B cell (primary cell): ENCODE measurements at places on chromosomes 2 and 18. TPM values are rescaled to one million over a fixed set of nuclear protein-coding genes. Genes with fewer than 3 reads are reported as not detected.

DNA sequence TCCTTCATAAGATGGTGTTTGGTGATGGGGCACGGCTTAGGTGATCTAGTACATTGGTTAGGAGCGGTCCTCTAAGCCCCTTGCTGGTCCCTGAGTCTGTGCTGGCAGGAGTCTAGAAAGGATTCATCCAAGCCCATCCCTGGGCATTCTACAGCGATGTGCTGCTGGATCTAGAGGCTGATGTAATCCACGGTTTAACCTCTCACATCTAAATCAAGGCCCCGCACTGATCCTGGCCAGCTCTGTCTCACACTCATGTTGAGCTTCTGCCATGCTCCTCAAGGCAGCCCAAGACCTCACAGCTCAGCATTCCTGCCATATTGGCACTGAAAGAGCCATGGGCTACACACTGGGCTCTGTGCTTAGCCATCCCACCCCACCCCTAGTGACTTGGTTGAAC is 664.8 kb downstream of the STK39 start:
- no peak for DNase-seq

DNA sequence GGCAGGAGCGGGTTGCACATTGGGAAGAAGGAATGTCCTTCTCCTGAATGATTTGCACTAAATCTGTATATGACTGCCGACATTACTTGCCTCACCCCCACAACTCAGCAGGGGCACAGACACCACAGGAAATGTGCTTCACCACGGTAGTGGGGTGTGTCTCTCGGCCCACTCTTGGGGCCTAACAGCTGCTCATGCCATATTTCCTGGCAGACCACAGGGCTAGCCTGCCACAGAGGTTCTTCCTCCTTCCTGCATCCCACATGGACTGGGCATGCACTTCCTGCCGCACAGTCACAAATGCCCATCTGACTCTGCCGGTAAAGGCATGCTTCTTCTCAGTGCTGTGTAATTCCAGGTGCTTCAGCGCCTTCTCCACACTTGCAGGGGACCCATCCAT is 10.3 kb upstream of the PAPOLG start:
- no peak for DNase-seq

GRCh38 chr2:172763079-172763478 is 27.4 kb downstream of the RAPGEF4 start:
- no peak for DNase-seq

- no peak for DNase-seq
These were observed 42.2 kb downstream of the THNSL2 start for GRCh38 chr2:88212251-88212790.

- no peak for DNase-seq
These were observed 80.6 kb downstream of the GFPT1 start for GRCh38 chr2:69306393-69306821.

DNA sequence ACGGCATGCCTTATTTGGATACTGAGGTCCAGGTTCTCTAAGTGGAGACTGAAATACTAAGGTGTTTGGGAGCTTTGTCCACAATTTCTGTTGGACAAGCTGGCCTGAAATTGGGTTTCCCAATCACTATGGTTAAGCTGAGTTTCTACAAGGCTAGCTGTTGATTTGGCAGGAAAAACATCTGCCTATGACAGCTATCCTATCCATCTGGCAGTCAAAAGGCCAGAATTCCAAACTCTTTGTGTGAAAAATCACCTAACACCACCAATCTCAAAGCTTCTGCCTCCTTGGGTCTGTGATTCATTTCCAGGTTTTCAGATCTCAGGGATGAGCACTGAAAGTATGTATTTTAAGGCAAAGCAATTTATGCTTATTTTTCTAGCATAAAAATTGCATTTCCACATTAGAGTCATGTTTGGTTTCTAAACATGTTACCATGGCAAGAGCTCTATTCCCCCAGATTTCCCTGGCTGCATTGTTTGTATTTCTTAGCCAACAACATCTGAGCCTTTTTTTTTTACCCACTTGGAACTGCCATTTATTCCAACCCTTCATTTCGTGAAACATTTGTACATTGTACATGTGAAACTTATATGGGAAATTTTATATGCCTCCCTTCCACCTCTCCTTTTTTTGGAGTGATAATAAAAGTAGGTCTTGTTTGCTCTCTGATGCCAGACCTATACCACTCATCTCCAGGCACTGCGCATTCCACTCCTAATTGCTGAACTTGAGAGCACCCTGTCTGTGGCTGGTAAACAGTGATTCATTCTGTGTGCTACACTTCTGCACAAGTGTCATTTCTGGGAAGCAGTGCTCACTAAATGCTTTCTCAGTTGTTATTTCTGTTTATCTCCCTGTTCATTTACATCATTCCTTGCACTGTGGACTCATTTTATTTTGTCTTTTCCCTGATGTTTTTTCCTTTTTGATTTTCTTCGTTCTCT is 15.9 kb upstream of the CCDC85A start:
- DNase-seq, result no peak

GRCh38 chr18:63322908-63323634 is 3.5 kb upstream of the BCL2 start:
- peak; percentile 80 for DNase-seq

DNA sequence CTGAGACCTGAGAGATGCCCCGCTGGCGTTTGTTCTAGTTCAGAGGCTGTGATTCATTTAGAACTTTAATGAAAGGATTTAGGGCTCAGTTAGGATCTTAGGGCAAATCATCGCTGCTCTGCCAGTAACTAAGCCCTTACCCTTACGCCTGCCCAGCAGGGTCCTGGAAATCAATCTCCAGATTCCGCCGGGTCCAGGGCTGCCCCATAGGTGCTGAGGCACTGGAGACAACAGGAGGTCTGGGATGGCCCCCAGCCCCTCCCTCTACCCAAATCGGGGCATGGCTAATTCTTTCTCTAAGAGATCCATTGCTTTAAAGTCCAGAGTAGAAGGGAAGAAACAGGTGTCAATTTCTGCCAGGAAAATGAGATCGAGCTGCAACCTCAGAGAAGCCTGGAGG is 83.1 kb downstream of the SDC1 start:
- DNase-seq, result no peak

DNA sequence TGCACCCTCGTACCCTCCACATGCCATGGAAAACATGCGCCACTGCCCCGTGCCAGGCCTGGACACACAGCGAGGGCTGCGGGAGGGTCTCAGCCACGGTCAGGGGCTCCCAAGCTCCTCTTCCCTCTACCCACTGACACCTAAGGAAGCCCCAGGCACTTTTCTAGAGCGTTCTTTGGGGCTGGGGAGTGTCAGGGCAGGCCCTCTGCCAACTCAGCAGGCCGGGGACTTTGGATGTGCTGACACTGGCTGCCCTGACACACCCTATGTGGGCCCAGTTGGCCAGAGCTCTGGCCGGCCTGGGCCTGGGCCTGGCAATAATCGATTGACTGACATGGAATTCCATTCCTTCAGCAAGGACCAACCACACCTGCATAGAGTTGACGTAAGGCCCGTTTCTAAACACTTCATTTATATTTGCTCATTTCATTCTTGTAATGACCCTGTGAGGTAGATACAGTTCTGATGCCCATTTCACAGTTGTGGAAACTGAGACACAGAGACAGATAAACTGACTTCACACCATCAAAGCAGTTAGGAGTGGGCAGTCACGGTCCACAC is 70.5 kb downstream of the ZFP36L2 start:
- no peak for DNase-seq

- no peak for DNase-seq
These were observed 111.2 kb upstream of the CD226 start for GRCh38 chr18:70058916-70059315.

DNA sequence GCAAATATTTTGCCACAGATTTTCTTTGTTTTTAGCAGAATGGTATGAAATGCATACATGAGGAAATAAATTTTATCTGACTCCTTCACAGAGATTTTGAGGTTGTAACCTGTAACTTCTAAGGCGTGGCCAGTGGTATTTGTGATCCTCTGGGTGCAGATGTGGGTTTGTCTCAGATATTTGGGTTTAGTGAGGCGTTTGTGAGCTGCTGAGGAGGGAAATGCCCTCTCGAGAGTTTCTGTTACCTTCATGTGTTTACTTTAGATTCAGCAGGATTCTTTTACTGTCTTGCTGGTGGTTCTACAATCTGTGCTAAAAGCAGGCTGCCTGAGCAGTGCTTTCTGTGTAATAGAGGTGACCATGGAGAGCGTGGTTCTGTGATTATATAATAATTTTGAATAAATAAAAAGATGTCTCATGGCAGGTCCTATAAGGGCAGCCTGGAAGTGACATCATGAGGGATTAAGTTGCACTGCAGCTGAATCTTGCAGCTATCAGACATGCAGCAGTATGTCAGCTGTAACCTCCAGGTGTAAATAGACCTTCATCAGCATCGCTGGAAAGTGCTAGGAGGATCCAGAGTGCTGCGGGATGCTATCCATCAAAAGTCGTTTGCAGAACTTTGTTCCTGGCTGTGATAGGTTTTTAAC is 34.1 kb downstream of the TANC1 start:
- no peak for DNase-seq

DNA sequence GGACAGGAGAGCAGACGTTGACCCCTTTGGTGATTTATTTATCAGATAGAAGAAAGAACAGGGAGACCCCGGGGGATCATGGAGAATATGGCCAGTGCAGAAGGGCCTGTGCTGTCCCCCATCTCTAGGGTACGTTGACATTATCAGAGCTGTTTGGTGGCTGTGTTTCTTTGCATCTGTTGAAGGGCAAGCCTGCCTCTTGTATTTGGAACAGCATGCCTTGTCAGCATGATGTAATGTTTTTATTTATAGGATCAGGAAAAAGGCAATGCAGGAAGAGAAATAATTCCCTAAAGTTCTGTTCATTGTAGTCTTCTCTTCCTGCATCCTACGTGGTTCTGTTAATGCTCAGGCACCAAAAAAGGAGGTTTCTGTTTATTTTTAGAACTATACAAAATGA is 49.8 kb upstream of the CABYR start:
- DNase-seq, result no peak

GRCh38 chr2:7800031-7800430 is 881.8 kb upstream of the ID2 start:
- no peak for DNase-seq

DNA sequence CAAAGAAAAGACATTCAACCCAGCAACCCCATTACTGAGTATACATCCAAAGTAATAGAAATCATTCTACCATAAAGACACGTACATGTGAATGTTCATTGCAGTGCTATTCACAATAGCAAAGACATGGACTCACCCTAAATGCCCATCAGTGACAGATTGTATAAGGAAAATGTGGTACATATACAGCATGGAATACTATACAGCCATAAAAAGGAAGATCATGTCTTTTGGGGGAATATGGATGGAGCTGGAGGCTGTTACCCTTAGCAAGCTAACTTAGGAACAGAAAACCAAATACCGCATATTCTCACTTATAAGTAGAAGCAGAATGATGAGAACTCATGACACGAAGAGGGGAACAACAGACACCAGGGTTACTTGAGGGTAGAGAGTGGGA is 145.9 kb downstream of the GULP1 start:
- no peak for DNase-seq

GRCh38 chr2:177641331-177641730 is 248.8 kb downstream of the AGPS start:
- DNase-seq, result no peak

DNA sequence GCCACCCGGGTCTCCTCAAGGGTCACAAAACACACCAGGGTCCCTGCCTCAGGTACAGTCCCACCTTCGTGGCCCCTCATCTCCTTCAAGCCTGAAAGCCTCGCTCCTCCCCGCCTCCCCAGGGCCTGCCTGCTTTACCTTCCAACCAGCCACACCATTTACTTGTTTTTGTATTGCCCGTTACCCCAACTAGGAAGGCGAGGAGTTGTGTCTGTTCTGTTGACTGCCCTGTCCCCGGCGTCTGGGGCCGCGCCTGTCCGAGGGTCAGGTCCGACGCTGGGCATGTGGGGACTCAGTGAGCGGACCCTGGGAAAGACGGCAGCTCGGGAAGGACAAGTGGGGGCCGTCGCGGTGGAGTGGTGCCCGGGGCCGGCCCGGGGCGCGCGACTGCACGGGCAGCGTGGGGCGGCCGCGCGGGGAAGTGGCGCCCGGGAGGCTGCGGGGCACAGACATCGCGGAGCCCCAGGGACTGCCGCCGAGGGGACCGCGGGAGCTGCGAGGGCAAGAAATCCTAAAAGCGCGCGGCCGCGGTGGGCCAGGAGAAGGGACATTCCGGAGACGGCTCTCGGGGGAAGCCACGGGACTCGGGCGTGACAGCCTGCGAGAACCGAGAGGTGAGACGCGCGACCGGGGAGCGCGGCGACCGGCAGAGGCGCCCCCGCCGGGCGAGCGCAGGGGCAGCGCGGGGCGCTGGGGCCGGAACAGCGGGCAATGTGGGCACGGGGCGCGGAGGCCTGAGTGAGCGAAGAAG is 797 bp upstream of the GRHL1 start:
- DNase-seq, result peak; percentile 86

DNA sequence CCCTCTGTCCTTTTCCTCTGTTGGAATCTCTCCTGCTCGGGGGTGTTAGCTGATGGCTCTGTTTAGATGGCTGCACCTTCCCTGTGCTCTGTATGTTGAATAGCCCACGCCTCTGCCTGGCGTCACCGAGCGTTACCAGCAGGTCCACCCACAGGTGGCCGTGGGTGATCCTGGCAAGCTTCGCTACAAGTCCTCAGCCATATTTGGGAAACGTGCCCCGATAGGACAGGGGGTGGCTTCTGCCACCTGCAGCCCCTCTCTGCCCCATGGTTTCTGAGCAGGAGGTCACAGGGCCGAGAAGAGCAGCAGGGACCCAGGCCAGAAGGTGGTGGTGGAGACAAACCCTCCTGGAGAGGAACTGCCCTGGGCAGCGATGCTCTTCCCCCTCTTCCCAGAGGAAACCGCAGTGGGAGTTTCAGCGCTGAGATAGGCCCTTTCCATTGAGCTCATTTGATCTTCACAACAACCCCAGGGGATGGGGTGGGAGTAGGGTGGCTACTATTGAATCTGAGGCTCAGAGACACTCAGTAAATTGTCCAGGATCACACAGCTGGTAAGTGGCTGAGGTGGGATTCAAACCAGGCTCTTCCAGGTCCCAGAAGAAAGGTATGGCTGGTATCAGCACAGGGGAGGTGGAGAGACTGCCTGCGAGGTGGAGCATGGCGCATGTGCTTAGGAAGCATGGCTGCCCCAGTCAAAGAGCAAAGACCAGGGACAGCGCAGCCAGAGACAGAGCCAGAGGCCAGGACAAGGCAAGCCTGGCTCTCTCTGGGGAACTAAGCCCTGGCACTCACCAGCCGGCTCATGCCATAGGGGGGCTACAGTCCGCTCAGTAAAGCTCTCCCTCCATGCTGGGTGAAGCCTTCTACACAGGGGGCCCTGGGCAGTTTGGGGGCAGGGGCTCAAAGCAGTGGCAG is 15.0 kb downstream of the NGEF start:
- DNase-seq, result no peak

DSG4 gene
- not detected in 2 replicates for polyA plus RNA-seq

NDUFV2 gene
- 44.4 and 59.2 TPM in 2 replicates for polyA plus RNA-seq

CIB4 gene
- not detected in 2 replicates for polyA plus RNA-seq

MSGN1 gene
- not detected in 2 replicates for polyA plus RNA-seq

NAT8 gene
- not detected in 2 replicates for polyA plus RNA-seq

PLCL1 gene
- 0.23 and 0.25 TPM in 2 replicates for polyA plus RNA-seq

LYPD6 gene
- polyA plus RNA-seq, result not detected in 2 replicates

KANSL1L gene
- 7.3 and 14.9 TPM in 2 replicates for polyA plus RNA-seq

SNRNP200 gene
- polyA plus RNA-seq, result 198 and 211 TPM in 2 replicates

TMEM198 gene
- polyA plus RNA-seq, result 1.1 and 2.3 TPM in 2 replicates

DPYSL5 gene
- not detected in 2 replicates for polyA plus RNA-seq

COL3A1 gene
- not detected in 2 replicates for polyA plus RNA-seq
